ACHN (cell line): ENCODE measurements at places on chromosomes 5 and 9.

DNA sequence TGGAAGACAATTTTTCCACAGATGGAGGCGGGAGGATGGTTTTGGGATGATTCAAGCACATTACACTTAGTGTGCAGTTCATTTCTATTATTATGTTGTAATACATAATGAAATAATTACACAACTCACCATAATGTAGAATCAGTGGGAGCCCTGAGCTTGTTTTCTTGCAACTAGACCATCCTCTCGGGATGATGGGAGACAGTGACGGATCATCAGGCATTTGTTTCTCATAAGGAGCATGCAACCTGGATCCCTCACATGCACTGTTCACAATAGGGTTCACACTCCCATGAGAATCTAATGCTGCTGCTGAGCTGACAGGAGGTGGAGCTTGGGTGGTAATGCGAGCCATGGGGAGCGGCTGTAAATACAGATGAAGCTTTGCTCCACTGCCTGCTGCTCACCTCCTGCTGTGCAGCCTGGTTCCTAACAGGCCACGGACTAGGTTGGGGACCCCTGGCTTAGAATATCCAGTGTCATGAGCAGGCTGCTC, 1.6 kb downstream of the STKLD1 start:
- peak; percentile 54 for DNase-seq

DNA sequence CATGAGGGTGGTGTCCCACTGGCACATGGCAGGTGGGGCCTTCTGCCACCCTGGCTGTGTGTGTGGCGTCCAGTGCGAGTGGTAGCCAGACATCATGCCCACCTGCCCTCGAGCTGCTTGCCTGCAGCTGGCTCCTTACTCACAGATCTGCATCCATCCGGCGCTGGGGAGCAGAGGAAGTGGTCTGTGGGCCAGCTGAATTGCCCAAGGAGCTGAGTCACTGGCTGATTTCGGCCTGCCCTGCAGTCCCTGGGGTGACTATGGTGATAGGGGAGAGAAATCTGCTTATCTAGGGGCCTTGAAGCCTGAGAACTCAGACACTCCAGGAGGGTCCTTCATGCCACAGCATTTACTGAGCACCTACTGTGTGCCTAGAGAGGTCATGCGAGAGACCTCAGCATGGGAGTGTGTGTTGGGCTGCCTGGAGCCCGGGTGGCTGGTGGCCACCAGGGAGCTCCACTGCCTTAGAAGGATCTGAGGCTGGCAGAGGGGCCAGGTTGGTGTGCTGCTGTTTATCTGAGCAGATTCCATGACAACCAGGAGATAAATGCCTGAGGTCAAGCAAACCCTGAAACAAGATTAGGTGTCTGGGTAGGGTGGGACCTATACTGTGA, 57.1 kb downstream of the SLC22A5 start:
- peak; percentile 79 for DNase-seq

DNA sequence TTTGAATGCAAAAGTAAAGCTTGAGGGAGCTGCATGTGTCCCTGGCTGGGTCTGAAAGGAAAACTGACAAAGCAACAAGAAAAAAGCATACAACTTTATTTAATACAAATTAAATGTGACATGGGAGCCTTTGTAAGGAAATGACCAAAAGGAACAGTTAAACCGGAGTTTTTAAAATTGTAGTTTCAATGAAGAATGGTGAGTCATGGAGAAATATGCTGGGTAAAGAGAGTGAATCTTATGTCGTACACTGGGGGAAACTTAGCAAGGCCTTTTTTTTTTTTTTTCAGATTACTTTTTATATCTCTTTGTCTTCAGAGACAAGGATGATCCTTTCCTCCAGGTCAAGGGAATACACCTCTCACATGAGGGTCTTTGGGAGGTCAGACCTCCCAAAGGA, 50.1 kb upstream of the FBXL17 start:
- DNase-seq: no peak

GRCh38 chr9:34520505-34521385, 2.0 kb downstream of the ENHO start:
- DNase-seq: no peak

- DNase-seq: peak; percentile 71
Observed at GRCh38 chr9:109986521-109986991, 206.6 kb downstream of the PALM2AKAP2 start.

DNA sequence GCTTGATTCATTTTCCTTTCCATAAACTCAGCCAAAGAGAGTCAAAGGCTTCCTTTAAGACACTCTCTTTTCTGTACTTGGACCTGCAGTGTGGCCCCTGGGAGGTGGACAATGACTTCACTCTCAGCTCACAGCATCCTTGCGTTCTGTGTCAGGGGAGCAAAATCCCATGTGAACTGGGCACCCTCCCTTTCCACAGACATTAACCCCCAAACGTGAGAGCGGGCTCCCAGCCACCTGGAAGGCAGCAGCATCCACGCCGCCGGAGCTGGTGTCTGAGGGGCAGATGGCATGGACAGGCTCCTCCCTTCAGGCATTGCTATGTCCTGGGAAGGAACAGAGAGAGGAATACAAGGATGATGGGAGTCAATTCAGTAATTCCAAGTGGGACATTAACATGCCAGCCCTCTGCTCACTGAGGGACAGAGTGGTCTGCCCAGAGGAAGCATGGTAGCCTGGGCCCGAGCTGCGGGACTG, 39.5 kb downstream of the TRIP13 start:
- DNase-seq: no peak

GRCh38 chr9:24897826-24898225, 352.1 kb upstream of the IZUMO3 start:
- DNase-seq: no peak

GRCh38 chr5:179227580-179228311, 117.5 kb downstream of the ADAMTS2 start:
- no peak for DNase-seq

GRCh38 chr5:31900296-31900865, 261.4 kb downstream of the PDZD2 start:
- no peak for DNase-seq

- peak; percentile 9 for DNase-seq
Observed at GRCh38 chr5:143166661-143167420, 236.6 kb downstream of the NR3C1 start.

DNA sequence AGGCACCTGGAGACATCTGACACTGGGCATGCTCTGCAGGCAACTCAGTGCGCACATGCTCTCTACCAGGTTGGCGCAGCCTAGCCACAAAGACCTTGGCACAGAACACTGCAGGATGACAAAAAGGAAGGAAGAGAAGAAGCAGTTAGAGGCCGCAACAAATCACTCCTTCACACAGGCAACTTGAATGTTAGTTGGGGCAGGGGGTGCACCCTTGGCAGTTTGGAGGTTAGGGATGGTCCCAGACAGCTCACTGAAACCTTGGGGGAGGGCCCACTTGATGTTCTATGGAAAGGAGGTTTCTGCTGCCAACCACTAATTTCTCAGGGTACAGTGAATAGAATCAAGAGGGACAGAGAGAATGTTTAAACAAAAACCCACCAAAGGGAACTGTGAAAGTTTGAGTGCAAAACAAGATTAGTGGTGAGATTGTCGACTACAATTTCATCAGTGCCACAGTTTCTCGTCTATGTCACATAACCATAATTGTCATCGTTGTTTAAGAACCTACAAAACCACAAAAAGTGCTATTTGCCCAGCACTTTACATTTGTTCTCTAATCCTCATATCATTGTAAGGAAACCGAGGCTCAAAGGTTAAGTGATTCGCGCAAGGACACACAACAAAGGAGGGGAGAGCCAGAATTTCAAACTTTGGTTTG, 48.7 kb downstream of the FBXW11 start:
- no peak for DNase-seq

- DNase-seq: no peak
Observed at GRCh38 chr5:143373076-143373475, 30.4 kb downstream of the NR3C1 start.

DNA sequence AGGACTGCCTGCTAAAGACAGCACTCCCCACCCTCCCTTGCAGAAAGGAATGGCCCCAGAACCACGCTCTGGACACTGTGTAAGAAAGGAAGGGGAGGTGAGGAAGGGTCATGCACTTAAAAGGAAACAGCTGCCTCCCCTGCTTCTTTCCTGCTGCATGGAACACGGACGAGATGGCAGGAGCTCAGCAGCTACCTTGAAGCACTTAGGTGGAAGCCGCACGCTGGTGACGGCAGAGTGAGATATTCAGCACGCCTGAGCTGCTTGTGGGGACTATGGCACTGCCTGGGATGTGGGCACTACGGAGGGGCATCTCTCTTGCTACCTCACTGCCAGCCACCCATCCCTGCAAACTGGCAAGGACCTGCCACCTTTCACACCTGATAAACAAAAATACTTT, 101.5 kb downstream of the VAV2 start:
- DNase-seq: no peak

- no peak for DNase-seq
Observed at GRCh38 chr9:93819905-93820304, 135.2 kb downstream of the BARX1 start.

DNA sequence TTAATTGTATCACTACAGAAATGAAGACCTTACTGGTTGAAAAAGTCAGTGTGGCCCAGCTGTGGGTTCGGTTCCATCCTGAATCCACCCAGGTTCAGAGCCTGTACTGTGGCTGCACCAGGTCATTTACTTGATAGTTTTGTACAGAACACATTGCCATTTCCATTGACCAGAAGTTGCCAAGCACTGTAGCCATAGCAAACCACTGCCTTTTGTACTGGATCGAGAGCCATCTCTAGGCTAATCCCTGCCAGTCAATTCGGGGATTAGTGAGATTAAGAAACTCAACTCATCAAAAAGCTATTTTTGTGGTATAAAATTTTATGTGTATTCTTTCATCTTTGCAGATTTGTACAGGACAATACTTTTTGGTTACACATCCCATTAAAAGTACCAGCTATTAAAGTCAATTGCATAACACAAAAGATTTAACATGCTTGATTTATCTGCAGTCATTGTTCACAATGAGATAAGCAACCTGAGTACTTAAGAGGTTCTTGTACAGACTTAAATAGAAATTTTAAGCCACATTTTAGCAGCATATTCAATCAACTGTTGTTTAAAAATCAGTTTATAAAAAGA, 108.5 kb upstream of the OTULINL start:
- DNase-seq: no peak

- DNase-seq: peak; percentile 6
Observed at GRCh38 chr9:114914139-114914538, 16.3 kb downstream of the TNFSF8 start.

- DNase-seq: no peak
Observed at GRCh38 chr9:116320290-116320689, 166.7 kb downstream of the PAPPA start.

GRCh38 chr5:5306696-5307095, 115.8 kb upstream of the ICE1 start:
- no peak for DNase-seq

- DNase-seq: no peak
Observed at GRCh38 chr9:124725068-124725452, 46.1 kb downstream of the NR6A1 start.

GRCh38 chr5:117680426-117680825, 1105.8 kb upstream of the SEMA6A start:
- DNase-seq: no peak

DNA sequence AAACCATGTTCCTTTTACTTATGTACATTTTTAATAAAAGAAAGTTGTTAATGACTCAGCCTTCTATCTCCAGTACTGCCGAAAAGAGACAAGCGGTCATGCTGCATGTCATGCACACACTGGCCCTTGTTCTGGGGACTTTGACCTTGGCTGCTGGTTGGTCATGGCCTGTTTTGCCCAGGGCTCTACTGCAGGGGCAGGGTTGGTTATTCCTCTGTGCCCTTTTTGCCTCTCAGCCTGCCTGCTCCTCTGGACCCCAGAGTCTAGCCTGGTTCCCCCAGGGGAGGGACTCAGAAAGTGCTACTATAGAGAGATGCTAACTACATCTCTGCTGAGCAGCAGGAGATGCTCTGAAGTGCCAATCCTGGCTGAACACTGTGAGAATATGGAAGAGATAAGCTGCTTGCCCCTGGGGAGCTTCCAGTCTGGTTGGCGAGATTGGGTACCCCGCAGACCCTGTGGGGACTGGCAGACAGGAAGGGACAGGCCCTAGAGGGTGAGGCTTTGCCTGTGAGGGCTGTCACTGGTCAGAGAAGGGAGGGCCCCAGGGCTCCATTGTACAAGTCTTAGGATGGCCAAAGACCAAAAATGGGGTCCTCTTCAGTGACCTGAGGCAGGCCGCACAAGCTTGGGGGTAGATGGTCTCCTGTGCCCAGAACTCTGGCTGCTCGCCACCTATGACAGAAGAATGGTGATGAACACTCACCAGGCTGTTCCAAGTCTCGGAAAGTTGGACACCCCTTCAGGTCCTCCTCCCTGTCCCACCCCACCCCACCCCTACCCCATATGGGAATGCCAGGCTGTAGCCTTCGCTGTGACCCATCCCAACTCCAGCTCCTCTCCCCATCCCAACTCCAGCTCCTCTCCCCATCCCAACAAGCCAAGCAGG, 14.3 kb downstream of the IRF1 start:
- DNase-seq: no peak

DNA sequence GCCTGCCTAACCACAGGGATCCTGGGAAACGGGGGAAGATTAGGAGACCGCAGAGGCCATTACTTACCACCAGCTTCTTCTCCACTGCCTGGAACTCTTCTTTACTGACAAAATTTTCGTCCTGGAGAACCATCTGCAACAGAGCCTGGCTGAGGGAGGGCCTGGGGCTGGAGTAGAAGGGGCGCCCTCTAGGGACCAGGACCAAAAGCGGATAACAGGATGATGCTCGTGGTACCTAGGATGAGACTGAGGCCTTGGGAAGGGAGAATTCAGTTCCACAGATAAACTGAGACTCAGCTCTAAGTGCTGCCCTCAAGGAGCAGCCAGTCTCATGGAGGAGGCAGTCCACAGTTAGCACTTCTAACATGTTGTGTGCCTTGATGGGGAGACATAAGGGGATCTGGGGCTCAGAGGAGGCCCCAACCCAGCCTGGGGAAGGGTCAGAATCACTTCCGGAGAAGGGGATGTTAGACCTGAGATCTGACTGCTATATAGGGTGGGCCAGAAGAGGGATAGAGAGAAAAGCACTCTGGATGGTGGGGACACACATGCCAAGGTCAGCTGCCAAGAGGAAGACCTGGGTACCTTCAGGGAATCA, 1.2 kb downstream of the SPATA24 start:
- peak; percentile 23 for DNase-seq

- no peak for DNase-seq
Observed at GRCh38 chr5:151085517-151086041, 4.7 kb upstream of the TNIP1 start.

GRCh38 chr5:177086654-177087397, at the start of gene FGFR4:
Gene FGFR4, plus strand, starts transcription at chr5:177086915. Its CDS starts 2,688 bp downstream, at chr5:177089603.
- DNase-seq: peak; percentile 88

- no peak for DNase-seq
Observed at GRCh38 chr5:79546782-79547428, 33.0 kb upstream of the HOMER1 start.

DNA sequence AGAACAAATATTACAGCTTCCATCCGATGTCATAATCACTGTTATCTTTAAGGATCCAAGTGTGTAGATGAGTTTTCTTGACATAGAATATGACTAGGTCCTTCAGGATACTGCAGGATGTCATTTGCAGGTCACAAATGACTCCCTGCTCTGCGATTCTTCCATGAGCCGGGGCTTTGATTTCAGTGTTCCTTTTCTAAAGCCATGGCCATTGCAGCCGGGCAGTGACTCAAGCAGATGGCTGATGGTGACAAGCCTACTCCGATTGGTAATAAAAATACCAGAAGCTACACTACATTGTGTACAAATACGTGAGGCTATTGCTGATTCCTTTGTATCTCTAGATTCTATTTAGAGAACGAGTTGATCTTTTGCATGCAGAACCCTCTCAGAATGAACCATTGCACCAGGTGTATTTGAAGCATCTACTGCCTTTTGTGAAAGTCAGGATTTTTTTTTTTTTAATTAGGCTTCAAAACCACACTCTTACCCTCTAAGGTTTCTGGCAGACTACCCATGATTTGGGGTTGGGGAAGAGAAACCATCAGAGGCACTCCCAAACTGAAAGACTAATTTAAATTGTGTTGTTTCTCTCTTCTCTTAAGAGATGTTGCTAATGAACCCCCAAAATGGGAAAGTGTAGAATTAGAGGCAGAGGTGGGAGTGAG, 271.0 kb upstream of the ADRA1B start:
- DNase-seq: no peak
